ENCODE measurements at places on chromosomes 5 and 9.

GRCh38 chr5:62603934-62604333, 25.3 kb downstream of the LRRC70 start:
- no peak for DNase-seq

- no peak for DNase-seq
Observed at GRCh38 chr5:159441441-159441840, 111.2 kb upstream of the IL12B start.

GRCh38 chr9:136232969-136233368, 12.6 kb downstream of the QSOX2 start:
- DNase-seq, result no peak

DNA sequence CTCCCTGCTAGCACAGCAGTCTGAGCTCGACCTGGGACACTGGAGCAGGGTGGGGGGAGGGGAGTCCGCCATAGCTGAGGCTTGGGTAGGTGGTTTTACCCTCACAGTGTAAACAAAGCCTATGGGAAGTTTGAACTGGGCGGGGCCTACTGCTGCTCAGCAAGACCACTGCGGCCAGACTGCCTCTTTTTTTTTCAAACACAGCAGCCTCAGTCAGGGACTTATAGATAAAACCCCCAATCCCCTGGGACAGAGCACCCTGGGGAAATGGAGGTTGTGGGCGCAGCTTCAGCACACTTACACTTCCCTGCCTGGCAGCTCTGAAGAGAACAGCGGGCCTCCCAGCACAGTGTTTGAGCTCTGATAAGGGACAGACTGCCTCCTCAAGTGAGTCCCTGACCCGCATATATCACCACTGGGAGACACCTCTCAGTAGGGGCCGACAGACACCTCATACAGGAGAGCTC, 151.1 kb upstream of the APC start:
- no peak for DNase-seq

- DNase-seq, result no peak
Observed at GRCh38 chr5:149674686-149675085, 55.4 kb upstream of the PPARGC1B start.

- DNase-seq, result peak; percentile 21
Observed at GRCh38 chr5:139295346-139296057, 2.0 kb downstream of the MATR3 start.

GRCh38 chr5:128422612-128423011, 115.4 kb downstream of the FBN2 start:
- no peak for DNase-seq

- peak; percentile 31 for DNase-seq
Observed at GRCh38 chr5:133565993-133566392, 46.3 kb downstream of the FSTL4 start.

- no peak for DNase-seq
Observed at GRCh38 chr5:113846941-113847340, 333.4 kb downstream of the YTHDC2 start.

GRCh38 chr5:77031891-77032290, 1.7 kb downstream of the AGGF1 start:
- DNase-seq, result no peak

GRCh38 chr9:10228082-10228481, 384.7 kb downstream of the PTPRD start:
- DNase-seq, result no peak

- DNase-seq, result no peak
Observed at GRCh38 chr5:80756292-80756691, 101.5 kb upstream of the DHFR start.

- peak; percentile 69 for DNase-seq
Observed at GRCh38 chr5:106418196-106418595, 1252.5 kb downstream of the EFNA5 start.

Measured in fibroblast of lung (primary cell).